ENCODE measurements at places on chromosomes 5 and 9. TPM values are rescaled to one million over a fixed set of nuclear protein-coding genes. Genes with fewer than 3 reads are reported as not detected.

GRCh38 chr5:112317866-112318265 is 101.2 kb downstream of the EPB41L4A start:
- no peak for DNase-seq

GRCh38 chr9:32376285-32376684 is 8.2 kb upstream of the ACO1 start:
- no peak for DNase-seq

GRCh38 chr5:118776755-118777154 is 211.6 kb downstream of the DTWD2 start:
- no peak for DNase-seq

DNA sequence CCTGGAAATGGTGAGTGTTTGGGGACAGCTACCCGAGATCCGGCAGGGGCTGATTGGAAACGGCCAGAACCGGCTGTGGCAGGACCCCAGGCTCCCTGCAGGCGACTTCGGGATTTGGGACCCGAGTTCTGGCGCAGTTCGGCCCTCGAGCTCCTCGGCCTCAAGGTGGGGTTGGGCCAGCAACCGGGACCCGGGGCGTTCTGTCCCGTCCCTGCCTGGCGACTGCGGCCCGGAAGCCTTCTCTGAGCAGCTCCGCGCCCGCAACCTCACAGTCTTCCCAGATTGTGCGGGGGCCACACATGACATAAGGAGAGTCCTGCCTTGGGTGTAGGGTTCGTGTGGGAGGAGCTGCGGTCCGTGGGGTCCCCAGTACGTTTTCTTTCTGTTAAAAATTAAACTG is 23.2 kb upstream of the NEURL1B start:
- DNase-seq = no peak

The PLAC8L1 gene
- not detected for total RNA-seq

All from cerebellum (tissue), 4 donors.